Skin of body (tissue), 3 donors: ENCODE measurements at places on chromosomes 5 and 9. TPM values are rescaled to one million over a fixed set of nuclear protein-coding genes. Genes with fewer than 3 reads are reported as not detected.

DNA sequence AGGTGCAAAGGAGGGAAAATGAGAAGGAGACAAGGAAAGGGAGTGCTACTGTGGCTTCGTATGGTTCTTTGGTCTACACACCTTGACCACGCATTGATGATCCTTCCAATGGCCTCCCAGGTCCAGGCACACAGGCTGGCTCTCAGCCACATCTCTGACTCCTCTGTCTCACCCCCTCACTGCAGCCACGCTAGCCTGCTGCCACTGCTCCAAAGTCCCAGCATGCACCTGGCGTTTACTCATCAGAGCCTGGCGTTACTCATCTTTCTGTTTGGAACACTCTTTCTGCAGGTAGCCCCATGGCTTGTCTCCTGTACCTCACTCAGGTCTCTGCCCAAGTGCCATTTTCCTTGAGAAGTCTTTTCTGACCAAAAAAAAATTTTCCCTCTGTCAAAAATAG, 195.5 kb downstream of the SNCAIP start:
- no peak for DNase-seq

DNA sequence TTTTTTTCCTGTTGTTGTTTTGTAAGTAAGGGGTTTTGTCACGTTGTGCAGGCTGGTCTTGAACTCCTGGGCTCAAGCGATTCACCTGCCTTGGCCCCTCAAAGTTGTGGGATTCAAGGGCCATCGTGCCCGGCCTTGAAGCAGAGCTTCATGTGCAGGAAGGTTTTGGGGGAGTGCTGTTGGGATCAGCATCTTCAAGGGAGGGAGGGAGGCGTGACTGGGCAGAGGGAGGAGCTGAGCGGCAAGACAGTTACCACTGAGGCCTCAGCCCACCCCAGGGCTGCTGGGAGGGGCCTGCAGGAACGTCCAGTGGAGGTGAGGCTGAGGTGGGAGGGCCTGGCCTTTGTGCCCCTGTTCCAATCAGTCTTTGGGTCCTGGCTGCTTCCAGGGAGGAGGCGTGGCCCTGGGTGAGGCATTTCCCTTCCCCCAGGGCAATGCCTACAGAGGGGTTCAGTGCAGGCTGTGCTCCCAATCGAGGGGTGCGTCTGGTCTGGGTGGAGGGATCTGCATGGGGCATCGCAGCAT, 21.4 kb downstream of the OR2V1 start:
- no peak for DNase-seq

DNA sequence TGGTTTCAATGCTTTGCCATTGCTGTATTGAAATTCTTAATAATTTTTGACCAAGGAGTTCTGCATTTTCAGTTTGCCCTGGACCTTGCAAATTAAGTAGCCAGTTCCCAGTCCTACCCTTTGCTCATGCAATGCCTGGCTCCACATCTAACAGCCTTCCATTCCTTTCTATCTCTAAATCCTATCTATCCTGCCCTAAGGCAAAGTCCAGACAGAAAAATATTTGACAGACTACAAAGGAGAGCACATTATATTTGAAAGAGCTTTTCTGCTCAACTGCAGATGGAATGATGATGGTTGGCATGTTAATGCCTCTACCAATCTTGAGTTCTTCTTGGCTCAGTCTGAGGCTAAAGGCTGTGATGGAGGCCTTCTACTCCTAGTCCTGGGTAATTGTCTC, 15.5 kb downstream of the SLC22A4 start:
- no peak for DNase-seq

- DNase-seq, result no peak
Observed at GRCh38 chr9:107707915-107708441, 218.4 kb upstream of the KLF4 start.

GRCh38 chr5:146722361-146722779, 156.2 kb downstream of the PPP2R2B start:
- DNase-seq, result no peak

GRCh38 chr9:123645126-123645525, 284.8 kb downstream of the DENND1A start:
- no peak for DNase-seq

DNA sequence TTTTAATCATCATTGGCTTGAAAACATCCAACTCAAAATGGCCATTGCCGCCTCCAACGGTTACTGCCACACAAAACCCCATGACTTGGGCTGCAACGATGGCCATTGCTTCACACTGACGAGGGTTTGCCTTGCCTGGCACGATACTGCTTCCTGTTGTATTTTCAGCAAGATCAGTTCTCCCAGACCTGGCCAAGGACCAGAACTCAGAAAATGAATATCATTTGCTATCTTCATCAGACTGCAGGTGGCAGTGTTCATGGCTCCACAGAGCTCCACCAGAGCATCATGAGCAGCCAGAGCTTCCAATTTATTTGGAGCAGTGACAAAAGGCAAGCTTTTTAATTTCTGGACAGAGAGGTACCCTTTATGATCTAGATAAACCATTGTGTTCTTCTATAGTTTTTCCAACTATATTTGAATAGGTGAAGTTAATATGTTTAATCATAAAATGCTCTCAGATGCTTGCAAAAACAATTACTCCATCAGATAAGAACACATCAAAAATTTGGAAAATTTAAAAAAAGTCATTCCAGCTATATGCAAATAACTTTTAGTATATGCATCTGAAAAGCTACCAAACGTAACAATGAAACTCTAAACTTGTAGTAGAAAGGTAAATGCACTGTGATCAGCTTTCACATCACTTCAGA, 10.4 kb downstream of the AMACR start:
- DNase-seq, result peak; percentile 55

DNA sequence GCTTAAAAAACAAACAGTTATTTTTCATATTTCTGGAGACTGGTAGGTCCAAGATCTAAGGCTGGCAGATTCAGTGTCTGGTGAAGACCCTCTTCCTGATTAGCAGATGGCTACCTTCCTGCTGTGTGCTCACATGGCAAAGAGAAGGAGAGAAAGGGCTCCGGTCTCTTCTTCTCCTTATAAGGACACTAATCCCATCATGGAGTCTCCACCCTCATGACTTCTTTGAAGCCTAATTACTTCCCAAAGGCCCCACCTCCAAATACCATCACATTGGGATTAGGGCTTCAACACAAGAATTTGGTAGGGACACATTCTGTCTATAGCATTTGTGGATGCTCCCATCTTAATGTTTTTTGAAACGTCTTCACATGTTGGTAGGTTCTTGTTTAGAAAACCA, 391.1 kb downstream of the TMEM161B start:
- DNase-seq, result no peak

- DNase-seq, result no peak
Observed at GRCh38 chr5:17187011-17187785, 30.2 kb upstream of the BASP1 start.

GRCh38 chr5:127820910-127821553, 117.8 kb downstream of the CCDC192 start:
- DNase-seq, result no peak

DNA sequence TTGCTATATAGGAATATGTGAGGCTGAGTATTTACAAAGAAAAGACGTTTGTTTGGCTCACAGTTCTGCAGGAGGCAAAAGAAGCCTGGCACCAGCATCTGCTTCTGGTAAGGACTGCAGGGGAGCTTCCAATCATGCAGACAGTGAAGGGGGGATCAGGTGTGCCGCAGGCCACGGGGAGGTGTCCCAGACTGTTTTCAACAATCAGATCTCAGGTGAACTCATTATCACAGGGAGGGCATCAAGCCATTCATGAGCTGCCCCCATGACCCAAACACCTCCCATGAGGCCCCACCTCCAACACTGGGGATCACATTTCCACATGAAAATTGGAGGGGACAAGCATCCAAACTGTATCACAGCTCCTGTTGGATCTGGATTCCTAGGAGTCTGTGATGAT, 30.4 kb upstream of the TRIM14 start:
- DNase-seq, result no peak

GRCh38 chr5:108432024-108432423, 50.1 kb upstream of the FBXL17 start:
- no peak for DNase-seq

- no peak for DNase-seq
Observed at GRCh38 chr9:14240537-14240936, 73.4 kb downstream of the NFIB start.

GRCh38 chr5:149118463-149118862, 22.8 kb upstream of the ABLIM3 start:
- DNase-seq, result no peak

GRCh38 chr5:172701291-172701656, 60.2 kb downstream of the NEURL1B start:
- no peak for DNase-seq

GRCh38 chr5:62312674-62313073, 6.7 kb downstream of the KIF2A start:
- DNase-seq, result no peak

GRCh38 chr9:137150617-137151457, 11.9 kb downstream of the GRIN1 start:
- no peak for DNase-seq

- no peak for DNase-seq
Observed at GRCh38 chr5:135662683-135663082, 83.9 kb upstream of the CXCL14 start.

GRCh38 chr5:43674536-43674935, 71.6 kb downstream of the NNT start:
- no peak for DNase-seq

DNA sequence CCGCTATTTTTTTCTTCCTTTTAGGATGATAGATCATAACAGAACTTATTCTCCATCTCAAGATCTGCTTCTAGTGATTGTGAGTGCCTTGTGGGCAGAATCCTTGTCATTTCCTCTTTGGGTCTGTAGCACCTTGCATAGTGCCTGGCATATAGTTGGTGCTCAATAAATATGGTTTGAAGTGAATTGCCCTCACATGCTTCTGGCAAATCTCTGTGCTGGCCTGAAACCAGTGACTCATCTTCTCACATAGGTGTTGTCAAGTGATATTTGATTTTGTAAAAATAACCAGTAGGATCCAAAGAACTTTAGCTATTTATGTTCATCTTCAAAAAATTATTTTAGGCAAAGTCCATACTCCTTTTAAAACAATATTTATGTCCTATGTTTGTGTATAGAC, 86.7 kb downstream of the GABRG2 start:
- DNase-seq, result no peak

DNA sequence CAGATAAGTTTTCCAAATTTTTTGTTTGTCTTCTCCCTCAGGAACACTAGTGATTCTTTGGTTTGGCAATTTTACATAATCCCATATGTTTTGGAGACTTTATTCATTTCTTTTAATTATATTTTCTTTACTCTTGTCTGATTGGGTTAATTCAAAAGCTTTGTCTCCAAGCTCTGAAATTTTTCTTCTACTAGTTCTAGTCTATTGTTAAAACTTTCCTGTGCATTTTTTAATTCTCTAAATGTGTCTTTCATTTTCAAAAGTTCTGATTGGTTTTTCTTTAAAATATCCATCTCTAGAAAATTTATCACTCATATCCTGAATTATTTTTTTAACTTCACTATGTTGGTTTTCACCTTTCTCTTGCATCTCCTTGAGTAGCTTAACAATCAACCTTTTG, 92.2 kb downstream of the INVS start:
- no peak for DNase-seq

- no peak for DNase-seq
Observed at GRCh38 chr9:37025071-37025822, 8.8 kb downstream of the PAX5 start.

KCNIP1 gene
- 2.5 TPM for total RNA-seq

ATG10 gene
- 10.2 TPM for total RNA-seq

HAVCR1 gene
- total RNA-seq, result 0.30 TPM

MPDZ gene
- 47.2 TPM for total RNA-seq

TERT gene
- total RNA-seq, result not detected

ZCCHC7 gene
- total RNA-seq, result 27.2 TPM
